NK-92 treated with Interleukin-12 subunit alpha and Interleukin-12 subunit beta, amount 100 ng/mL, for 24 hours (cell line): ENCODE measurements at places on chromosomes 5 and 9.

DNA sequence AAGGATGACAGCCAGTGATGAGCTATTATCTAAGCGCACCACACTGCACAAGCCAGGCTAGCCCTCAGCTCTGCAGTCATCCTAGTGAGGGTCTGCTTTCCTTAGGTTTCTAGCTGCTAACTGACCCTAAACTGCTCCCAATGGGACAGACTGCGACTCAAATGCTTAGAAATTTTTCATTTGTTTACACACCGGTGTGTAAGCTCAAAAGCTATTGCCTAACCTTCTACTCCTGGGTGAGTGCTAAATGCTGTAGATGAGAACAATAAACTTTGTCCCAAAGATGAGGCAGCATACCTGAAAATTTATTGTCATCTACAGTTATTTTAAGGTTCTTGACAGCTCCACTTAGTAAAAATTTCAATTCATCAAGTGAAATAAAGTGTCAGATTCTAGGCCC lies 311.4 kb downstream of the TMEM167A start:
- DNase-seq = no peak

DNA sequence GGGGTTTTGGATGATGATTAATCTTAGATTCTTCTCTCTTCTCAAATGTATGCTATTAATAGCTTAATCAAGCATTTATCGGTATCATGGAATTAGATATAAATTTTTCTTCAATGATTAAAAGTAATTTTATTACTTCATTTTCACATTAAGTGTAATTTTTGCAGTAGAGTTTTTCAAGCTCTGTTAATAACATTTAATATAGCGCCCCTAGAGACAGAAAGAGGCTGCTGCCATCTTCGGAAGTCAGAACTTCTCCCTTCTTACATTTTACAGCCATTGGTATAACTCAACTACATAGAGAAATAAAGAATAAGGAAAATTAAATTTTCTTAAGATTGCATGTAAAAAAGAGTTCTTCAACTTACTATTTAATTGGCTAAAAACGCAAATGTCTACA lies 540.3 kb downstream of the GABRG2 start:
- DNase-seq = no peak

GRCh38 chr9:134597957-134598883 lies 43.4 kb upstream of the COL5A1 start:
- DNase-seq = no peak

GRCh38 chr5:149271716-149272563 lies at the start of gene AFAP1L1:
TSS of gene AFAP1L1 (plus strand) at chr5:149271859. CDS start at chr5:149271969, 110 bp downstream.
- DNase-seq = no peak

DNA sequence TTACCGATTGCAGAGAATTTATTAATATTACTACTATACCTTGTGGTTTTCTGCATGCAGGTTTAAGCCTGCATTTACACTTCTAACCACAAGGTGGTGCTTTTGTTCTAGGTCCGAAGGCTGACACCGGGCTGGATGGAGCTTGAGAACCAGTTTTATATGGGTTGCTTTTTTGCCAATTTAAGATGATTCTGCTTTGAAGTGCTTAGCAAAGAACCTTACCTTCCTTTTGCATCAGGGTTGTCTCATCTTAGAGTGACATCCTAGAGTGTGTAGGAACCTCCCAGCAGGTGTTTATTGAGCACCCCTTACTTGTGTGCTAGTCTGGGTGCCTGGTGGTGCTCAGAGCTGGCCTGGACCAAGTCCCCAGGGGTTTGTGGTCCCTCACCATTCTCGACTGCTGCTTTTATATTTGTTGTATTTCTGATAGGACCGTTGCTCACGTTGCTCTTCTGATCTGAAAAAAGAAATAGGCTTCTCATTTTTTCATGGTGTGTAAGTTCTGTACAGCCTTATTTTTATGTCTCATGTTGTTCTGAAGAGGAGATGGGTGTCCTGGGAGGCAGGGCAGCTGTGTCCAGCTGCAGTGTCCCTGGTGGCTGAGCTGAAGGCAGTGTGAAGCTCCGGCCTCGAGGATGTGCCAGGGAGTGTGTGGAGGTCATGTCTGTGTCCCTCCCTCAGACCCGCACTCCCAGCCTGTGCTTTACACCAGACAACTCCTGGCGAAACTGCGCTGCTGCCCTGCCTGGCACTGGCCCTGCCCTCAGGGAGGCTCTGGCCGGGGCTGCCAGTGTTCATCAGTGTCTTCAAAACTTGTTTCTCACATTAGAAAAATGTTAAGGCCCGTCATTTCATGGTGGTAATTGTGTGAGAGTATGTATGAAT lies 54.3 kb downstream of the EHMT1 start:
- DNase-seq = no peak

DNA sequence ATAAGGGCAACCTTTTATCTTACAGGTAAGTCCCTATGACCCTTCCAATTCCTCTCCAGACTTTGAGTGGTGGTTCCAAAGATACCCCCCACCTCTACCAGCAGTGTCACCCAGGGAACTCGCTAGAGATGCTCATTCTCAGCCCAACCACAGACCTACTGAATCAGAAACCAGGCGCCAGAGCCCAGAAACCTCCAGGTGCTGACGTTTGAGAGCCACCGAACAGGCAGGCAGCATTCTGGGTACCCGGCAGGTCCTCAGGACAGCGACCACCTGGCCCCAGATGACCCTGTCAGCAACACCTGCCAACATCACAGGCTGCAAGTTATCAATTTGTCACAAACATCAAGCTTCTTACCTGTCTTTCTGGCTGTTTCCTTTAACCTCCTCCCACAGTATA lies 19.5 kb downstream of the RAPGEF1 start:
- DNase-seq = no peak

- no peak for DNase-seq
These were observed 9.7 kb downstream of the NREP start for GRCh38 chr5:111747337-111747736.

DNA sequence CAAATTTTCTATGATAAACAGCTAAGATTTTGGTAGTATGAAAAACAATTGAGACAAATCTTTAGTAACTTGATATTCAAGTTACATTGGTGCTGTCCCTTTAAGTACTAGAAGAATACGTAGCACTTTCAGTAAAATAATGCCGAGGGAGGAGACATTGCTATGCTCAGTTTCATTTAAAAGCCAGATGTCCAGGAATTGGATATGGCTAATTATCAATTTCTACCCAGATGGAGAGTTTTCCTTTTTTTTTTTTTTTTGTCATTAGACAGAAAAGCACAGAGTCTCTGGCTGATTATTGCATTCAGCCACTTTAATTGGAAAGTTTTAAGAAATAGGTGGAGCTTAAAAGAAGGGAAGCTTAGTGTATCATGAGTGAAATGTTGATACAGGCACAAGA lies 40.4 kb upstream of the APC start:
- DNase-seq = no peak

DNA sequence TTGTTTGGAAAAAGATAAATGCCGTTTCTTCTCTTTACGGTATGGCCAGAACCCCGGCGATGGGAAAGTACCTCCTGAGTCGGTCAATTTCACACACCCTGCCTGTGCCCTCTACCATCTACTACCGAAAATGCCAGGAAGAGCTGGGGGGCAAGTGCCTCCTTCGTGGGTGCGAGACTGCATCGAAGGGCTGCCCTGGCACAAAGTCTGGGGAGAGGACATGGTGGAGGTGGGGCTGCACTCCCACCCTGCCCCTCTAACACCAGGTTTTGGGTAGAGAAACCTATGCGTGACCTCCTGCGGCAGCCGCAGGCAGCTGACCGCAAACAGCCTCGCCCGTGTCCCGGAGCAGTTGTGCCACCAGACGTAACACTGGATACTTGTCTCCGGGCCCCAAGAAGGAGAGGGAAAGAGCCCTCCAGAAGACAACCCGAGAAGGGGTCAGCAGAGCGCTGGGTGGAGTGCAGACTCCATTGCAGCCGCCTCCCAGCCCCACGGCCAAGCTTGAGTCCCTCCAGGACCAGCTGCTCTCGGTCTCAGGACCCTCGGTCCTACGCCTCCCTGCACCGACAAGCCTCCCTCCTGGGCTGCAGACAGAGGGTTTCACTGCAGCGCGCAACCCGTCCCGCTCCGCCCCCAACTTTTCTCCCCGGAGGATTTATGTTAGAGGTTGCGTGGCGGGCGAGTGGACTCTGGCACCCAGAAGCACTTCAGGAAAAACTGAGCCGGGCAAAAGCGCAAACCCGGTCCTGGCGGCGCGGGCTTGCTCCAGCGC lies 823 bp upstream of the PRDM6 start:
- DNase-seq = no peak
